ENCODE measurements at places on chromosomes 4 and X.
A peak's percentile ranks its signal among the peaks of the same experiment; 100 is the strongest.

GRCh38 chrX:15785176-15785750 lies 5.0 kb upstream of the ZRSR2 start:
- no peak for DNase-seq

DNA sequence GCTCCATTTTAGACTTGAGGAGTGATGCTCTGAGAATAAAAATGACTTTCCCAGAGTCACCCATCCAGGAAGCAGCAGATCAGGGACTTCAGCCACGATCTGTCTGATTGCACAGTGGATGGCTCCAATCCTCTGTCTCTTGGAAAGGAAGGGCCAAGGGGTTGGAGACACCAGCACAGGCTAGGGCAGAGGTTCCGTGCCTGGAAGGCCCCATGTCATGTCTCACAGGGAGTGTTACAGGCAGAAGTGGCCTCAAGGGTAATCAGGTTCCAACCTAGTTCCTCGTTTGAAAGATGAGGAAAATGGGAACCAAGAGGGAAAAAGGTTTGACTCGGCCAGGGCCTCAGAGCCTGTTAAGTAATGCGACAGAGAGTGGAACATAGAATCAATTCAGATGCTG lies 160.0 kb downstream of the EFNB1 start:
- DNase-seq, result no peak

DNA sequence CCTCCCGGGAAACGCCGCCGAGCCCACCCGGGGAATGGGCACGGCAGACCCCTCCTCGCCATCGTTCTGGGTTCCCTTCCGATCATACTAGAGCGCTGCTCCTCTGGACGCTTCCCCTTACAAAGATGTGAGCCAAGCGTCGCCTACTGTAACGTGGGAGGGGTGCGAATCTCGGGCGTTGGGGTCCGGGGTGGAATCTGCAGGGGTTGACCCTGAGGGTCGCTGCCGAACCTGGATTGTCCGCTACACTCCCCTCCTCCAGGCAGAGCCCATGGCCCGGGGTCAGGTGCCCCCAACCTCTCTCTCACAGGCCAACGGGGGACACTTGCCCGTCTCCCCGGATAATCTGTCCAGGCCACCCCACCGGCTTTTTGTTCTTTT lies 13.8 kb downstream of the BCOR start:
- no peak for DNase-seq

DNA sequence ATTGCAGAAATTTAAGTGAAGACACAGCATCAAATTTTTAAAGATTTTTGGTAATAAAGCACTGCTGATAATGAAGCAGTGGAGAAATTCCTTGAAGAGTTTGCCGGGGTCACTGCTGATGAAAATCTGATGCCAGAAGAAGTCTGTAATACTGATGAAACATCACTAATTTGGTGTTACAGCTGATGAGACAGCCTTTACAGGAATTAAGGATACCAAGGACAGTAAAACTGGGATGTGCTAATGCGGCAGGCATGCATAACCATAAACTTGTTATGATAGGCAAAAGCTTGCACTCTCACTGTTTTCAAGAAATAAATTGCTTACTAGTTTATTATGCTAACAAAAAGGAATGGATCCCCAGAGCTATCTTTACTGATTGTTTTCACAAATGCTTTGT lies 52.9 kb upstream of the VEGFC start:
- DNase-seq, result no peak

DNA sequence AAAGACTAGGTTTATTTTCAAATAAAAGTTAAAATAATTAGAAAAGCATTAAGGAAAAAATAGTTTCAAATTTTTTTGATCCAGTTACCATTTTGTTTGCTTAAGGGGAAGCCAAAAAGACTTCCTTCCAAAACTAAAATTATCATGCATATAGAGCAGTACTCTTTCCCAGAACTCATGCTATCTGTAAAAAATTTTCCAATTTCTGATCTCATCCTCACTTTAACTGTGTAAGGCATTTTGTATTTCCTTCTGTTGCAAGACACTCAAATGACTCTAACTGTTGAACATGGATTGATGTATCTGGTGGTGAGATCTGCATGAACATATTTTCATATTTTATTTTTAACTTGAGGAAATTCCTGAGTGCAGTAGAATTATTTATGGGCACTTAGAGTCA lies 150.1 kb downstream of the ADAM29 start:
- DNase-seq, result no peak

- no peak for DNase-seq
These were observed 171.8 kb upstream of the ANKRD50 start for GRCh38 chr4:124884316-124884715.

GRCh38 chrX:96575011-96575410 lies 109.6 kb upstream of the DIAPH2 start:
- DNase-seq, result no peak

DNA sequence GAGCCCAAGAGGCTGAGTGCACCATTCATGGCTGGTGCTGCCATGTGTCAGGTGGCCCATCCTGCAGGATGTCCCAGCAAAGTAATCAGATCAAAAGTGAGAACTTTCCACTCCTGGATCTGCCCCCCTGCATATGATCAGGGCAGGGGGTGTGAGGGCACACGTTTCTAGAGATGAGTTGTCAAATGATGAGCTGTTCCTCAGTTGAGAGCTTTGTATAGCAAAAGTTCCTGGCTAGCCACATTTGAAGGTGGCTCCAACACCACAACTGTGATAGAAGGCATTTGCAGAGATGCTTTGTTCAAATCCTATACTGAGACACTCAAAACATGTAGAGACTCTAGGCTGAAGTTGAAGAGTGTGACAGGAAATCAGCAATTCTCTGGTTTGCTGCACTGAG lies 501.8 kb downstream of the BCOR start:
- DNase-seq, result peak; percentile 31

- peak; percentile 62 for DNase-seq
These were observed 124.1 kb upstream of the TBL1X start for GRCh38 chrX:9340598-9341290.

- DNase-seq, result peak; percentile 55
These were observed 44.3 kb upstream of the CLCN4 start for GRCh38 chrX:10112510-10112909.
